ENCODE measurements at places on chromosomes 12 and 14.

GRCh38 chr14:99055019-99055418 lies 217.0 kb downstream of the BCL11B start:
- no peak for DNase-seq

GRCh38 chr12:89173096-89173495 lies 179.2 kb downstream of the DUSP6 start:
- DNase-seq, result no peak

DNA sequence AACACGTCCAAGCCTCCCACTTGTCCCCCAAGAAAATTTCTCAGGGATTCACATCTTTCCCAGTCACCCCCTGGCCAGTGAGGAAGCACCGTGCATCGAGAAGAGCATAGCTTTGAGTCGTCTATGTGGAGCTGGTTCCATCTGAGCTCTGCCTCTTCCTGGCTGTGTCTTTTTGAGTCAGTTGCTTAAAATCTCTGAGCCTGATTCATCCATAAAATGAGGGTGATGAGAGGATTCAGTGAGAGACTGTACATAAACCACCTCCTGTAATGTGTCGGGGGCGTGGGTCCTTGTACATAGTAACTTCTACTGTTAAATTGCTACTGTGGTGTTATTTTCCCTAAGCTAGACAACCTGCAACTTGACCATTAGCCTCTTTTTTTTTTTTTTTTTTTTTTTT lies 13.8 kb downstream of the CD9 start:
- DNase-seq, result no peak

- no peak for DNase-seq
These were observed 301.6 kb downstream of the ATP23 start for GRCh38 chr12:58242796-58243630.

DNA sequence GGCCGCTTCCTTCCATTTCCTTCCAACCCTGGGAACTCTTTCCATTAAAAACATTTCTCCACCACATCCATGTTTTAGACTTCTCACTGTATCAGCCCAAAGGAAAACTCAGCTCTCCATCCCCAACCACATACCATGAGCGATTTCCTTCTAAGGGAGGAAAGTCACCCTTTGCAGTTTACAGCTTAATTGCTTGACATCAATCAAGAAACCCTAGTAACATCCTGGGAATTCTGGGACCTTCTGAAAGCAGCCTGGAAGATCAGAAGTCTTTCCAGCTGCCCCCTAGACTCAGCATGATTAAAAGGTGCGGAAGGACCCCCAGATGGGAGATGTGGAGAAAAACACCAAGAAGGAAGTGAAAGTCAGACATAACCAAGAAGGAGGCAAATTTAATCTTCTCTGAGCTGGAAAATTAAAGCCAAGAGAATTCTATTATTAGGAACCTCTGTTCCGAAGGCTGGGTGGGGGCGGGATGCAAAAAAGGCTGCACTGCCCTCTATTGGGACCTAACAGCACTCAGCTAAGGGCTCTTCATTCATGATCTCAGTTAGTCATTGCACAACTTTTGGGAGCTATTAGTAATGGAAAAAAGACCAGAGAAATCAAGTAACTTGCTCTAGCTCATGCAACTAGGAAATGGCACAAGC lies 73.3 kb upstream of the PLXNC1 start:
- DNase-seq, result peak; percentile 49

DNA sequence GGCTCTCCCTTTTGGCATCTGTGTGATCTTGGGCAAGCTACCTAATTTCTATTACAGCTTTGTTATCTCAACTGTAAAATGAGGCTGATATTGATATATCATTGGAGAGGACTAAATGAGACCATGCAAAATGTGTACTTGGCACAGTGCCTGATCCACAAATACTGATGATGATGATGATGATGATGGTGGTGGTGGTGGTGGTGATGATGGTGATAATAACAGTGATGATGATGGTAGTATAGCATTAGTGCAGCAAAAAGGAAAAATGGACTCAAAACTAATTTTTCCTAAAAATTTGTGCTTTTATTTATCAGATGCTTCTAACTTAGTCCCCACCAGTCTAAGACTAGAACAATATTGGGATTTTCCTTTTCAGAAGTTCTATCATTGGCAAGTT lies 70.7 kb downstream of the KCNMB4 start:
- DNase-seq, result no peak

Measured in SW480 (cell line).